GM23338 (cell line): ENCODE measurements at places on chromosomes 7 and 10. TPM values are rescaled to one million over a fixed set of nuclear protein-coding genes. Genes with fewer than 3 reads are reported as not detected.

The ASB10 gene
- not detected in 2 replicates for polyA plus RNA-seq

The CCDC3 gene
- 1.4 and 1.9 TPM in 2 replicates for polyA plus RNA-seq

The ICA1 gene
- polyA plus RNA-seq: 75.4 and 83.7 TPM in 2 replicates

The CDK14 gene
- polyA plus RNA-seq: 10.1 and 11.2 TPM in 2 replicates
